ENCODE measurements at places on chromosomes 6 and 20. TPM values are rescaled to one million over a fixed set of nuclear protein-coding genes. Genes with fewer than 3 reads are reported as not detected.

Gene LIN28B
- not detected for polyA plus RNA-seq

Gene BMP2
- not detected for polyA plus RNA-seq

Gene MUC22
- not detected for polyA plus RNA-seq

Gene MANEA
- 4.3 TPM for polyA plus RNA-seq

Gene DIDO1
- polyA plus RNA-seq, result 58.4 TPM

Gene TFAP2D
- polyA plus RNA-seq, result not detected

Gene TTK
- not detected for polyA plus RNA-seq

Gene SNAI1
- polyA plus RNA-seq, result 0.28 TPM

Gene RIPOR3
- 1.3 TPM for polyA plus RNA-seq

Gene GGT7
- 10.6 TPM for polyA plus RNA-seq

Gene RIPPLY2
- not detected for polyA plus RNA-seq

Gene DPPA5
- not detected for polyA plus RNA-seq

Gene SLC22A16
- polyA plus RNA-seq, result not detected

Gene KIFC1
- 0.92 TPM for polyA plus RNA-seq

Gene TMEM14A
- 18.0 TPM for polyA plus RNA-seq

Gene SLC52A3
- polyA plus RNA-seq, result not detected

Gene NT5E
- polyA plus RNA-seq, result 5.3 TPM

Gene SLC22A1
- not detected for polyA plus RNA-seq

Gene TBXT
- not detected for polyA plus RNA-seq

Gene PRRT1
- 2.2 TPM for polyA plus RNA-seq

Gene BTNL2
- polyA plus RNA-seq, result not detected

Gene OR2H1
- polyA plus RNA-seq, result not detected

Gene SLC35D3
- polyA plus RNA-seq, result not detected

Gene GPX5
- polyA plus RNA-seq, result not detected

Gene NELFCD
- 81.6 TPM for polyA plus RNA-seq

Gene PNLDC1
- not detected for polyA plus RNA-seq

Gene WFDC12
- not detected for polyA plus RNA-seq

Gene TOX2
- polyA plus RNA-seq, result 1.6 TPM

Gene MAFB
- not detected for polyA plus RNA-seq

Gene OR2H2
- not detected for polyA plus RNA-seq

Gene SYCP2
- polyA plus RNA-seq, result 0.76 TPM

Gene HTR1E
- not detected for polyA plus RNA-seq

Gene PSORS1C1
- not detected for polyA plus RNA-seq

Gene GJA10
- not detected for polyA plus RNA-seq

Gene RREB1
- 4.2 TPM for polyA plus RNA-seq

Gene KHDRBS2
- not detected for polyA plus RNA-seq

Gene RBPJL
- not detected for polyA plus RNA-seq

Gene STX16
- 37.2 TPM for polyA plus RNA-seq

Gene GPR6
- polyA plus RNA-seq, result not detected

Gene TRIM15
- polyA plus RNA-seq, result not detected

Gene CDSN
- not detected for polyA plus RNA-seq

Gene MBOAT1
- polyA plus RNA-seq, result 0.84 TPM

Gene TSHZ2
- polyA plus RNA-seq, result 7.7 TPM

Gene MGME1
- polyA plus RNA-seq, result 5.4 TPM

Gene OPRM1
- not detected for polyA plus RNA-seq

Gene CYP39A1
- not detected for polyA plus RNA-seq

Gene MOG
- polyA plus RNA-seq, result not detected

Gene ANGPT4
- not detected for polyA plus RNA-seq

Gene ESF1
- 8.5 TPM for polyA plus RNA-seq

Gene PABPC1L
- polyA plus RNA-seq, result 1.8 TPM

Gene TBX18
- not detected for polyA plus RNA-seq

Gene CGA
- polyA plus RNA-seq, result not detected

Gene APOM
- polyA plus RNA-seq, result 5.0 TPM

Gene IPCEF1
- polyA plus RNA-seq, result 113 TPM
